Substantia nigra (tissue), 51 donors: ENCODE measurements at places on chromosomes 7 and 10.

DNA sequence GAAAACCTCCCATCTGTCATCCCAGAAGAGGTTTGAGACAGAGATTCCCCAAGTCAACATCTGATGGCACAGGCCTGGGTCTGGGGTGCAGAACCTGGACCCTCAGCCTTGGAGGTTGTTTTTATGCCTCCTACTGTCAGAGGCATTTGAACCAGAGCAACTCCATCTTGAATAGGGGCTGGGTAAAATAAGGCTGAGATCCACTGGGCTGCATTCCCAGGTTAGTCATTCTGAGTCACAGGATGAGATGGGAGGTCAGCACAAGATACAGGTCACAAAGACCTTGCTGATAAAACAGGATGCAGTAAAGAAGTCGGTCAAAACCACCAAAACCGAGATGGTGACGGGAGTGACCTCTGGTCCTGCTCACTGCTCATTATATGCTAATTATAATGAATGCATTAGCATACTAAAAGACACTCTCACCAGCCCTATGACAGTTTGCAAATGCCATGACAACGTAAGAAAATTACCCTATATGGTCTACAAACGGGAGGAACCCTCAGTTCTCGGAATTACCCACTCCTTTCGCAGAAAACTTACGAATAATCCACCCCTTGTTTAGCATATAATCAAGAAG, 92.0 kb downstream of the ITGA8 start:
- no peak for DNase-seq

GRCh38 chr7:27204851-27205322, 5.0 kb upstream of the HOXA13 start:
- no peak for DNase-seq

DNA sequence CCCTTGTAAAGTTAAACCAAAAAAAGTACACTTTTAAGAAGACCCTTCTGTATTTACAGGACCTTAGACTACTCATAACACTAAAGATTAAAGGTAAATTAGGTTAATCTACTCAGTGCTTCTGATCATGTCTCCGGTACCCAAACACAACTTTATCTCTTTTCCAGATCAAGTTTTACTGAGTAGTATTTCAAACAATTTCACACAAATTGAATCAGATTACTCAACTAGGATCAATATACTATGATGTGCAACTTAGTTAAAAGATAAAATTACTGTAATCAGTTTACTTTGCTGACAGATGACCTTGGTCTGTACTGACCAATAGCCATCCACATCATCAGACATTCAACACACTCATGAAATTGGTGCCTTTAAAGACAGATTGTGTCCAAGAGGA, 191.4 kb downstream of the SEMA3A start:
- DNase-seq, result no peak

DNA sequence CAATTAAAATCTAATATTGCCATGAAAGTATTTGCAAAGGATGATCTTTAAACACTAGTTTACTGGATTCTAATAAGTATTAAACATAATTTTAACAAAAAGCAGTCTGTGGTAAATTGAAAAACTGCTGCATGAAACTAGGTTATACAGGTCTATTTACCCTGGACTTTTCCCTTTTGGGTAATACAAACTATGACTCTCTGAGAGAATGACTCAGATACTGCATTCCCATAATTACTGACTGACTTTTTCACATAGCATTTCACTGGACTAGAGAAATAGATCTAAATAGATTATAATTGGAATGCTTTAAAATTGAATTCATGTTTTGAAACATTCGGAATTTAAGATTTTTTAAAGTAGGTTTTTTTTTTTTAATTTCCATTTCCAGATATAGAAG, 395.7 kb downstream of the THSD7A start:
- no peak for DNase-seq

DNA sequence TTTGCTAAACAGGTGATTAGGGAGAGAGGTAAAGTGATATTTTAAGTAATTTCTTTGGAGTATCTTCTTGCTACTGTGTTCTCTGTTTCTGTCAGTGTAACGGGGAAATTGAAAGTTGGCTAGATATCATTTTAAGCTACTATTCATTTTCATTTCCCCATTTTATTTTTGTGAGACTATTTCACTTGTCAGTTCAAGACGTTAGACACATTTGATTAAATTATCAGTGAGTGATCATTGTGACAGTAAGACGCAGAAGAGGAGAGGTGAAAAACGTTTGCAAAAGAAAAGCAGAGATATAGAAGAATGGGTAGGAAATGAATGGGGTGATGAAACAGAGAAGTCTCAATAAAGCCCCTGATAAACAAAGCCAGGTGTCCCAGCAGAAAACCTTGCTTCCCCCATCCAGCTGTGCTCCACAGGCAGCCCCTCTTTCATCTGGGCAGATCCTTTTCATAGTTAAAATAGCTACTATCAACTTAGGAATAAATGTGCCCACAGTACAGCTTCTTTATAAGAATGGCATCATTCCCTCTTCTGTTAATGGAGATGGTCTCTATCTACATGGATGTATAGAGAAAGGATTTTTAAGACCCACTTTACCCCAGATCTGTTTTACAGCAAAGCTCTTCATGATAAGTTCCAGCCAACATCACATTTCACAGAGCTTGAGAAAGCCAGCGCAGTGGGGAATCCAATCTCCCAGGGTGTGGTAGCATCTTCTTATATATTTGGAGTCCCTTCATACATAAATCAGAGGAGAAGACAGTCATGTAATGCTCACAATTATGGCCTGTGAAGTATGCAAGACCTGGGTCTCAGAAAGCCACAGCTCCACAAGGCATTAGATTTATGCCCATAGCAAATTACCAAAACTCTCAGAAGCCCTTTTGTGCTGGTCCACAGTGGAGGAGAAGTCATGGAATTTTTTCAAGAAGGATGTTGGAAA, 138.1 kb upstream of the ITGB1 start:
- DNase-seq, result no peak

GRCh38 chr10:59611048-59611447, 98.6 kb downstream of the SLC16A9 start:
- DNase-seq, result no peak

GRCh38 chr7:44587843-44588711, 6.0 kb upstream of the TMED4 start:
- no peak for DNase-seq

GRCh38 chr7:16114633-16115032, 306.7 kb downstream of the CRPPA start:
- no peak for DNase-seq

DNA sequence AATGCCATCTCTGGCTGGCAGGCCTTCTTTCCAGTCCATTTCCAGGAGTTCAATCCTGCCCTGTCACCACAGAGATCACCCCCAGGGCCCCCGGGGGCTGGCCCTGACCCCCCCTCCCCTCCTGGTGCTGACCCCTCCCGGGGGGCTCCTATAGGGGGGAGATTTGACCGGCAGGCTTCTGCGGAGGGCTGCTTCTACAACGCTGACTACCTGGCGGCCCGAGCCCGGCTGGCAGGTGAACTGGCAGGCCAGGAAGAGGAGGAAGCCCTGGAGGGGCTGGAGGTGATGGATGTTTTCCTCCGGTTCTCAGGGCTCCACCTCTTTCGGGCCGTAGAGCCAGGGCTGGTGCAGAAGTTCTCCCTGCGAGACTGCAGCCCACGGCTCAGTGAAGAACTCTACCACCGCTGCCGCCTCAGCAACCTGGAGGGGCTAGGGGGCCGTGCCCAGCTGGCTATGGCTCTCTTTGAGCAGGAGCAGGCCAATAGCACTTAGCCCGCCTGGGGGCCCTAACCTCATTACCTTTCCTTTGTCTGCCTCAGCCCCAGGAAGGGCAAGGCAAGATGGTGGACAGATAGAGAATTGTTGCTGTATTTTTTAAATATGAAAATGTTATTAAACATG, 6.0 kb downstream of the CHPF2 start:
- DNase-seq, result no peak

DNA sequence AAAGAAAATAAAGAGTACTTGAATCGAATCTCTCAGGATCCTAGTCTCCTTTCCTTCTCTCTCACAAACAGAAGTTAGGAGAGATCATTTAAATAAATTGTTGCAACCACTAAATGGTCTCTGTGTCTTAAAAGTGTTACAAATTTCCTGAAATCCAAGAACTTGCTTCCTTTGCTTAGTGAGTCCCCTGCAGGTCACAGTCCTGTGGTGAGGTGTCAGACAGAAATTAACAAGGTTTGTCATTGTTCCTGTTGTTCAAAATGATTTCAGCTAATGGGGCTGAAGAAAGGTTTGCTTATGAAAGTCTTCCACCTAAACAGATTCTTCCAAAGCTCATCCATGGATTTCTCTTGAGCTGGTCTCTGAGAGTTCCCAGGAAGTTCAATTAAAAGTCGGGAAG, 151.6 kb upstream of the SLC26A5 start:
- DNase-seq, result no peak

DNA sequence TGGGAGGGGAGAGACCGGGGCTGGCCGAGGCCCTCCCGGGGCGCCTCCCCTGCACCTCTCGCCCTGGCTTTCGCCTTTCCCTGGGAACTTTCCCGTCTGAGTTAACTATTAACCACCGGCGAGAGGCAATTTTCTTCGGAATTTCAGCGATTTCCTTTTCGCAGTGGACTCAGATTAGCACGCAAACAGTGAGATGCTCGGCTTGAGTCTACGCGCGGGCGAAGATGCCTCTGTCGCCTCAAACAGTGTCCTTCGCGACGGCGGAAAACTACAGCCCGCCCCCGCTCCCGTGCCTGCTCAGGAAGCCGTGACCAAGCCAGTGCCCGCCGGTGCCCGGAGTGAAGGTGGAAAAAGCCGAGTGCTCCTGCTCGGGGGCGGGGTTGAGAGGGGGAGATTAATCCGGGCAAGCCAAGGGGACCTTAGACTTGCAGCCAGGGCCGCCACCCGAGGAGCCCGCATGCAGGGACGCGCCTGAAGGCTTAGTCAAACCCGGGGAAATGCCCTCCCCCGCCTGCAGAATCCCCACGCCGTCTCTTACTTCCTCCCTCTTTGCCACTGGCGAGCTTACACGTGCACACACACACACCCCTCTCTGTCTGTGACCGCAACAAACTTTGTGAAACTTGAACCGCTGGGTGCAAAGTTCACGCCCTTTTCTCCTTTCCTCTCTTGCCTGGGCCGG, 14.5 kb upstream of the PAX2 start:
- DNase-seq, result no peak

DNA sequence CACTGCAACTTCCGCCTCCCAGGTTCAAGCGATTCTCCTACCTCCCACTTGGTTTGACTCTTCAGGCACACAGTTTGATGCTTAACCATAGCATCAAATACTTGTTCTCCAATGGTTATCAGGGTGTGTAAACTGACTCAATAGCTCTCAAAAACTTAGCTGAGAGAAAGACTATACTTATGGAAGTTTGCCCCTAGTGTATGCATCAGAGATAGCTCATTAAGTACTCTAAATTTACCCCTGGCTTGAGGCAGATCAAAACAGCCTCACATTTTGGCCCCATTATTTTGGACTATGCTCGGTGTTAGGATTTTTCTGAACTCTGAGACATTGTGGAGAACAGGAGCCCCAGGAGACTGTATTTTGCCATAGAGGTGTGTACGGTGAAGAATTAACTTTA, 40.8 kb upstream of the SLC35B4 start:
- DNase-seq, result no peak

GRCh38 chr7:70527520-70528115, 604.3 kb upstream of the GALNT17 start:
- no peak for DNase-seq

DNA sequence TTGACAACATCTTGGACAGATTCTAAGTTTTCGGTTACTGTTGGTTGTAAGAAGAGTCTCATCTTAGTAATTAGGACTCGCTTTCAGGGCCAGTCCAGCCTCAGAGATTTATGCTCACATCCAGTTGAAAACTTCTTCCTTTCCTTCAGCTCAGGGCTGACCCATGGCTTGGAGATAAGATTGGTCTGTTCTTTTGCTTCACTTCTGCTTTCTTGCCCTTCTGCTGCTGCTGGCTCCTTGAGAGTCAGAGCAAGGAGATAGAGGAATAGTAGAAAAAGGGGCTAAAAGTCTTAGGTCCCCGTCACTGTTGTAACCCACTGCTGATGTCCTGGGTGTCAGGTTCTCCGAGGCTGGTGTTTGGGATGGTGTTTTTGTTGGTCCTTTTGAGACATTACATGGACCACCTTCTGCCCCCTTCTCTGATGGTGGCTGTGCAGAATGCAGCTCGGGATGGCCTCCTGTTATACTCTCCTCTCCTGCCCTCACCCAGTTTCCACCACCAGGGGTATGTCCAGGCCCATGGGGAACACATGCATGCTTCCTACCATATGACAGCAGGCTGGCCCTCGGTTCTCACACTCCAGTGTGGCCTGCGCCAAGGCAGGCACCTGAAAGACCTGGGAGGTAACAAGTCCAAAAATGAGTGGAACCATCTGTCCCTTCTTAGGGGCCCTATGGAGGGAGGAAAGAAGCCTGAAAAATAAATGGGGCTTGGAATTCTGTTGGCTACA, 67.8 kb upstream of the PCBD1 start:
- no peak for DNase-seq

DNA sequence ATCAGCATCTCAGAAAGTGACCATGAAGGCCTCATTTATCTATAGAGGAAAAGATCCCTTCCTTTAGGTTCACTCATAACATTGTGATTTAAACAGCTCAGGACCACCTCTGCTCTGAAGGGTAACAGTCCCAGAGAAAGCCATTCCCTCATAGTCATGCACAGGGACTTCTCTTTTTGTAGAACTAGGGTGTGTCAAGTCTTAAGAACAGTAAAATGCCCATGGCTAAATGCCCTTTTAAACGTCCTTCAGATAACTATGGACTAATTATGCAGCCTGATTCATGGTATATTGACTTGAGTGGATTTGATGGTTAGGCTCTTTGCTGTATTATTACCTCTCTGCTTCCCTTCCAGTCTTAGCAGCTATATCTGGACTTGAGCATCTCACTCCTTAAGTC, 337.8 kb downstream of the SORCS1 start:
- no peak for DNase-seq
